ENCODE measurements at places on chromosomes 6 and 20.

DNA sequence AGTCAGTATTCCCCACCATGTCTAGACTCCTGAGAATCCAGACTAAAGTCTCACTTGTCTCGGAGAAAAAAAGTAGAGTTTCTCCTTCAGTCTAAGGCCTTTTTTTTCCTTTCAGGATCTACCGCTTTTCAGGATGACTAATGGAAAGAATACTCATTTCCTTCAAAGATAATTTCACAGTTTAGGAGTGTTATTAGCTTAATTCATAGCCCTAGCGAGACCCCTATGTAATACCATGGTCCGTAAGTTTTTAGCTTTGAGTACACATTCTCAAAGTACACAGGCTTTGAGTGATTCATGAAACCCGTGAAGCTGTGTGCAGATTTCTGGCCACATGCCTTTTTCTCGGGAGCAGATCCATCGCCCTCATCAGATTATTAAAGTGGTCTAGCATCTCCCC, 133.1 kb downstream of the SOX4 start:
- no peak for DNase-seq

GRCh38 chr6:37784585-37784967, 35.0 kb upstream of the ZFAND3 start:
- DNase-seq: no peak

GRCh38 chr6:19325335-19325789, 511.8 kb upstream of the ID4 start:
- no peak for DNase-seq

DNA sequence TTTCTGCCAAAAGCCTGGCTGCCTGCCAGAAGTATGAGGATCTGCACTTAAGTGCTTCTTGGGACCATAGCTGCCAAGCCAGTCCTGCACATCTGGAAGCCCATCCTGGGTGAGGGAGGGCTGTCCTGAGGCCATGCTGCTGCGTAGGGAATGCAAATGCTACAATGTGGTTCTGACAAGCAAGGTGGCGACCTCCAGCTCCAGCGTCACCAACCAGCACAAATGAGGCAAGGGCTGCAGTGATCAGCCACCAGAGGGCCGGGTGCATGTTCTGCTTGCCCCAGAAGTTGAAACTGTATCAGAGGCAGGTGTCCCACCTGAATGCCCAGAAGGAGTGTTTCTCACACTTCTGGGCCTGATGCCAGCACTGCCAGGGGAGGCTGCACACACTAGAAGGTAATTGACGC, 99.1 kb upstream of the KCNQ5 start:
- no peak for DNase-seq

- no peak for DNase-seq
Measured at GRCh38 chr6:1321738-1322137, 9.8 kb downstream of the FOXQ1 start.

GRCh38 chr20:13443690-13444089, 195.0 kb downstream of the TASP1 start:
- no peak for DNase-seq

DNA sequence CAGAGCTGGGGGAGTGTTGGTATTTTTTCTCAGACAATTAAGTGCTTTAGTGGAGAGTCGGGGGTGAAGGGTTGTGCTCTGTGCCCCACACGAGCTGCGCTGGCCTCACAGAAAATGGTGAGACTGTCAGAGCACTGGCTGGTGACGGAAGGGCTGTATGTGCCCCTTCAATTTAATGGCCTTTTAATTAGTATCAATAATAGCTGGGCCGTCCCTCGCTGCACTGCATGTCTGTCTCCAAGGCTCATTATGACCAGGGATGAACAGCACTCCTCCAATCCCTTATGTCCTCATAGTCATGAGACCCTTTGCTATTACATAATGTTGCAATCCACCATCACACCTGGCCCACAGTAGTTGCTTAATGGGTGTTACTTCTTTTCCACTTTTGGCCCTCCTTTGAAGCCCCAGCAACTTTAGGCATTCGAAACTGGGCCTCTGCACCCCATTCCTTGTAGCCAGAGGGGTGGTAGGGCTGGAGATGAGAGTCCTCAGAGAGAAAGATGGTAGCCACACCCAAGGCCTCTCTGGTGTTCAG, 9.5 kb upstream of the RALY start:
- DNase-seq: no peak

DNA sequence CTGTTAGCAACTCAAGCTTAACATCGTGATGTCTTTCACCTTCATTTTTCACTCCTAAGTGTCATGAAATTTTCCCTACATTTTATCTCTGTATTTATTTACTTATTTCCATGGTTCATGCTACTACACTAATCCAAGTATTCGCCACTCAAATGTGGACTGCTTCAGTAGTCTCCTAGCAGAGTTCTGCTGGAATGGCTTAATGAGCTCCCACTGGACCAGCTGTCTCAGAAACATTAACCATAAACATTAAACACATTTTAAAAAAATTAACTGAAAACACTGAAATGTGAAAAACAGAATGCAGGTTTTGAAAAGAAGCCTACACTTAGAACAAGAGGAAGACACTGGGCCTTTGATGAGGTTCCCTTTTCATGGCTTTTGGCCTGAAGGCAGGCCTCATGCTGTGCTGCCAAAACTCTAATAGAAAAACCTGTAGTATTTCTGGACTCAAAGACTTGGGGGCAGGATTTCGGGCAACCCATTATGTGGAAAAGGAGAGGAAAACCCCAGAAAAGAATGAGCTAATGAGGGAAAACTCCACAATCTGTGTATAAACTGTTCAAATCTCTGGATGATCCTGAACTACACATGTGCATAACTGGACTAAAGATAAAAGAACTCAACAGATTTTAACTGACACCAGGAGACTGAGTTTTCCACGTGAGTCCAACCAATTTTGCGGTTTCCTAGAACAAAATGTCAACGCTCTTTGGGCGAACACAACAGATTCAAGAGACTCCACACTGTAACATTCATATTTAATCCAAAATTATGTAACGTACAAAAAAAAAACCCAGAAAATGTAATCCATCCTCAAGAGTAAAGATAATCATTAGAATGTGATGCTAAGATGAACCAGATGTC, 33.0 kb downstream of the SAMD3 start:
- no peak for DNase-seq

DNA sequence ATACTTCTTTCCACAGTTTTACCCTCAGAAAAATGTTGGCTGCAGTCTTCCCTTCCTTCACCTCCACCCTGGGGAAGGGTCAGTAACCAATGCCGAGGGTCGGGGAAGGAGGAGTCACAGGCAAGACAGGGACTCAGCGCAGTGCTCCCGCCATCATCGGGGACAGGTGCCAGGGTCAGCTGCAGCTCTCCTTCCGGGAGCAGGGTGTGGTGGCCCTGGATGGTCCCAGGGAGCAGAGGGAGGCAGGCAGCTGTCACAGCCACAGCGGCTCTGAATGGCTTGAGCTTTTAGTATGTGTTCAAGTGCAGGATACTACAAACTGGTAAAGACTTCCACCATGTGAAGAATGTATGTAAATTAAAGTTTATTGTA, 26.0 kb upstream of the PI16 start:
- DNase-seq: no peak

- peak; percentile 70 for DNase-seq
Measured at GRCh38 chr6:137227871-137228302, 8.7 kb upstream of the IFNGR1 start.

- no peak for DNase-seq
Measured at GRCh38 chr6:48505621-48506020, 394.6 kb upstream of the PTCHD4 start.

DNA sequence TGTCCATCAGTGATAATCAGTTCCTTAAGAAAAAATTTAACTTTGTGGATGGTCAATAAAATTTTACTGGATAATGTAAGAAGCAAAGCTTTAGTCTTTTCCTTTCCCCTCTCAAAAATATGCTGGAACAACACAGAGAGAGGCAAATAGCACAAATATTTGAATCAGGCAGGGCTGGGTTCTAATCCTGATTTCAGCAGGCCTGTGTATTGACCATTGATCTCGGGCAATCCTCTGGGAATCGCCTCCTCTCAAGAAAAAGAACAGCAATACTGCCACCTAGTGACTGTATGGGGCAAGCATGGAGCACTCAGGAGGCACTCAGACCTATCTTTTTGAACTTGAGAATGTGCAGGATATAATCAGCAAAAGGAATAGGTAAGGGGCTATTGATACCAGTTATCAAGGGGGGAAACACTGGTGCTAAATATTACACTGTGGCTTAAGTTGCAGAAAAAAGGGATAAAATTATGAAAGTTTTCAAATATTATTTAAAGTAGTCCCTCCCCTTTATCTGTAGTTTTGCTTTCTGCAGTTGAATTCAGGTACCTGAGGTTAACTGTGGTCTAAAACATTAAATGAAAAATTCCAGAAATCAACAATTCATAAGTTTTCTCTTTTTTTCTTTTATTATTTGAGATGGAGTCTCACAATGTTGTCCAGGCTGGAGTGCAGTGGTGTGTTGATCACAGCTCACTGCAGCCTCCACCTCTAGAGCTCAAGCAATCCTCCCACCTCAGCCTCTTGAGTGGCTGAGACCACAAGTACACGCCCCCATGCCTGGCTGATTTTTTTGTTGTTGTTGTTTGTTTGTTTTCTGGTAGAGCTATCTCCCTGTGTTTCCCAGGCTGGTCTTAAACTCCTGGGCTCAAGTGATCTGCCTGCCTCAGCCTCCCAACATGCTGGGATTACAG, 91.8 kb upstream of the NHSL1 start:
- DNase-seq: peak; percentile 77

DNA sequence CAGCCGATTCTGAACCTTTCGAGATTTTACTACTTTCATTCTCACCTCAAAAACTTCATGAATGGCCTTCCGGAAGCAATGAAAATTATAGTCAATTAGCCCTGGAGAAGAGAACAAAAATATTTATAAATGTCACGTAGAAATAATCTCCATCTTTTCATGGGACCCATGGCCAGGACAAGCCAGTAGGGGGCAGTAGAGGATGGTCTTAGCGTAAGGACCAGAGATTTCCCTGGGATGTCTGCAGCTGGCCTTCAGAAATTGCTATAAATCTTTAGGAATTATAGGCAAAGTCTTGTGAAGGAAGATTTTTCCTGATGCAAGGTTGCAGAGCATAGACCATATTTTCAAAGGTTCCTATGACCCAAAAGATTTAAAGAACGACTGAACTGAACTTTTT, 15.6 kb upstream of the UBE2J1 start:
- peak; percentile 86 for DNase-seq

GRCh38 chr6:106511288-106512047, 117.8 kb downstream of the RTN4IP1 start:
- peak; percentile 31 for DNase-seq

DNA sequence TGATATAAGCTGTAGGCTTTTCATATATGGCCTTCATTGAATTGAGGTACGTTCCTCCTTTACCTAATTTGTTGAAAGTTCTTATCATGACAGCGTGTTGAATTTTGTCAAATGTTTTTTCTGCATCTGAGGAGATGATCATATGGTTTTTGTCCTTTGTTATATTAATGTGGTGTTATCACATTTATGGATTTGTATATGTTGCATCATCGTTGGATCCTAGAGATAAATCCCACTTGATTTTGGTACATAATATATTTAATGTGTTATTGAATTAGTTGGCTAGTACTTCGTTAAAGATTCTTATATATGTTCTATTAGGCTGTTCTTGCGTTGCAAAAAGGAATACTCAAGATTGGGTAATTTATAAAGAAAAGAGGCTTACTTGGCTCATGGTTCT, 8.6 kb upstream of the WFDC9 start:
- DNase-seq: no peak

DNA sequence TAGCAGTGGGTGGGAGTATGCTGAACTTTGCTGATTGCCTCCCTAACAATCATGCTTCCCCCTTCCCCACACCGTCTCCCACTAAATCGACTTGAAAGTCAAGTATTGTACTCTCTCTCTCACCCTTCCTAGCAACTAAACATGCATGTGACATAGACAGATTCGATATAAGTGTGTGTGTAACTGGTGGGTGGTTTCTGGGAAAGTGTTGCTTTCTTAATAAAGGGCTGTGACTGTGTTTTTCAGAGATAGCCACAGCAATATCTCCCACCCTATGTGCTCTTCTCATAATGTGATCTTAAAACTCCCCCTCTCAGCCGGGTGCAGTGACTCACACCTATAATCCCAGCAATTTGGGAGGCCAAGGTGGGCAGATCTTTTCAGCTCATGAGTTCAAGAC, 49.3 kb upstream of the E2F3 start:
- DNase-seq: no peak

GRCh38 chr6:37077905-37078296, 72.4 kb downstream of the FGD2 start:
- no peak for DNase-seq

- no peak for DNase-seq
Measured at GRCh38 chr6:63502156-63502555, 70.1 kb upstream of the LOC128125822 start.

GRCh38 chr20:39602649-39603048, 640.5 kb downstream of the DHX35 start:
- DNase-seq: no peak

DNA sequence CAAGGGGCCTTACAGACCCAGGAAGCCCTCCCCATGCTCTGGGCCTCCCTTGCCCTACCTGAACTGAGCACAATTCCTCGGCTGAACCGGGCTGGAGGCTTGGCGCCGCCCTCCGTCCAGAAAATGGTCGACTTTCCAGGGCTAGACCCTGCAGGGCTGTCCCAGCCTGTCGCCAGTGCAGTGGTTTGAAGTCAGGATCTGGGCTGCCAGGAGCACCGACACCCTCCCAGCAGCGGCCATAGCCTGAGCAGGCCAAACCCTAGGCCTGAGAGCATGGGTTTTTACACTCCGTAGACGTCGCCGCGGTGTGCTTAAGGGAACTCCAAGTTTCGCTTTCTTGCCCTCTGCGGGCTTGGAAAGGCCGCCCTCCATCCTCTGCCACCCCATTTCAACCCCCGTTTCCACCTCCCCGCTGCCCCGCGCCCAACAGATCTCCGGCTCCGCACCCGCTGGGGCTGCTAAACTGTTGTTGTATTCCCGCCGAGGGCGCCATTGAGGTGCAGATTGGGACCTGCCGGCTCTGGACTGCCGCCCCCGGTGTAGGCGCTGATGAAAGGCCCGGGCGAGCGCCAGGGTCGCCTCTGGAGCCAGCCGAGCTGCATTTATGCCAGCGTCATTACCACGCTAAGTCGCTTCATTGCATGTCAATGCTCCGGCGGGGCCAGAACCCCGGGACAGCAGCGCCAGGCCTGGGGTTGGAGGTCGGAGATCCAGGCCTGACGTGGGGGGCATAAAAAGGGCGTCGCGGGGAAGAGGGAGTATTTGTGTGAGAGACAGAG, 2.2 kb upstream of the TFAP2A start:
- DNase-seq: no peak

- peak; percentile 31 for DNase-seq
Measured at GRCh38 chr6:47241742-47242482, 67.8 kb downstream of the TNFRSF21 start.

DNA sequence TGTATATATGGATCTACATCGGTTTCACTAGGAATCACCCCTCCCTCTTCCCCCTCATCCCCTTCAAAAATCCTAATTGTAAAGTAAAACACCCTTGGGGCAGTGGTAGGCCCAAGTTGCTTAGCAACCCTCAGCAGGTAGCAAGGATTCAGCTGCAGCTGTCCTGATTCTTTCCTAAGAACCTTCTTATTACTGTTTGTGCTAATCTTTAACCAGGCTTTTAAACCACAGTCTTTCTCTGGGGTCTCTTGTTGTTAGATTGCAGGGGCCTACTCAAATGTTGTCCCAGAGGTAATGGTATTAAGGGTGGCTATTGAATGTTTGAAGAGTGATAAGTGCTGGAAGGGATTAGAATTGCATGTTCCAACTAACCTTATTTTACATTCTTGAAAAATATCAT, 46.4 kb downstream of the PRL start:
- no peak for DNase-seq

- no peak for DNase-seq
Measured at GRCh38 chr6:100457311-100457990, 7.3 kb downstream of the SIM1 start.

- DNase-seq: no peak
Measured at GRCh38 chr6:149918151-149918905, 4.6 kb downstream of the RAET1G start.
